ENCODE measurements at places on chromosomes 2 and 18. TPM values are rescaled to one million over a fixed set of nuclear protein-coding genes. Genes with fewer than 3 reads are reported as not detected.

GRCh38 chr2:240465765-240466578 lies 30.5 kb downstream of the GPC1 start:
- DNase-seq: no peak

DNA sequence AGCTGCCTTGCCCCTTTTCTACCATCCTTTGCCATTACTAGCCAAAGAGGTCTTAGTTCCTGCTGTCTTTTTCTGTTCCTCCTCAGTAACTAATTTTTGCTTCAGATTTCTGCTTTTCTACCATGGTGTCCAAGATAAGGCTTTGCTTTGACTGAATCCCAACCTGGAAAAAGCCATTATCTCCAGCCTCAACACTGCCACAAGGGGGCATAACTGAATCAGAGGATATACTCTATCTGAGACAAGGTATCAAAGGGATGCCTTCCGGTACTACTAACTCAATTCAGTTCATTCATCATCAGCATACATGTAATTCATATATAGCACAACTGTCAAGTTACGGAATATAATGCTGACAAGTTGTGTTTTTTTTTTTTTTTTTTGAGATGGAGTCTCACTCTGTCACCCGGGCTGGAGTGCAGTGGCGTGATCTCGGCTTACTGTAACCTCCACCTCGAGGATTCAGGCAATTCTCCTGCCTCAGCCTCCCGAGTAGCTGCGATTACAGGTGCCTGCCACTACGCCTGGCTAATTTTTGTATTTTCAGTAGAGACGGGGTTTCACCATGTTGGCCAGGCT lies 11.4 kb downstream of the OSGEPL1 start:
- peak; percentile 20 for DNase-seq

NIF3L1 gene
- 14.4 TPM for total RNA-seq

DNA sequence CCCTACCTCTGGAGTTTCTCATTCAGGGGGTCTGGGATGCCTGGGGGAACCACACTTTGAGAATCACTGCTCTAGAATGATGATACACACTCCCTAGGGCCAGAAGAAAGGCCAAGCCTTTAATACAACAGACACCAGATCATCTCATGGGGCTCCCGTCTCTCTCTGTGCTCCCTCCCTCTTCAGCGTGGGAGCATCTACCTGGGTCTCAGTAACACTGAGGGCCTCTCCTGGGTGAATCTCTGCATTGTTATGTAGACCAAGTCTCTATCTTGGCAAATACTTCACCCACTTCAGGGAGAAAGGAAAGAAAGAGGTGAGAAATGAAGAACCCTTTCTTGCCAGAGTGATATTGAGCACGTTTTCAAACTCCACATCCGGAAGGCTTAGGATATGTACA lies 146.8 kb upstream of the MSH6 start:
- no peak for DNase-seq

- no peak for DNase-seq
These were observed 41.1 kb downstream of the NHEJ1 start for GRCh38 chr2:219119422-219120043.

CNTNAP5 gene
- total RNA-seq: not detected

HOXD12 gene
- not detected for total RNA-seq

DNA sequence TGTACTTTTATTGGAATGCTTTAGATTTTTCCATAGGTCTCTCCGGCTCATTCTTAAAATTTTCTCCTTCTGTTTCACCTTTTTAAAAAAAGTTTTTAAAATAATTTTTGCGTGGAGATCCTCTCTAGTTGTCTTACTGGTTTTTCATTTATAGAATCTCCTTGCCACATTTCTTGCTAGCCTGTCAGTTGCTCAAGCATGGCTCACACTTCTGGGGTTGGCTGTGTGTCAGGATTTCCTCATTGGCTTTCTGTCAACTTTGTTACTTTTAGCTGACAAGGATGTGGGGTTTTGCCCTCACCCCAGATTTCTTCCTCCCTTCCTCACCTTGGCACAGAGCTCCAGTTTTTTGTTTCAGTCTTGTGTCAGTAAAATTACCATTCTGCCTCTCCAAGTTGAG lies 124.6 kb downstream of the ZNF407 start:
- DNase-seq: peak; percentile 34

LOXHD1 gene
- total RNA-seq: under 0.01 TPM

MC5R gene
- not detected for total RNA-seq

DNA sequence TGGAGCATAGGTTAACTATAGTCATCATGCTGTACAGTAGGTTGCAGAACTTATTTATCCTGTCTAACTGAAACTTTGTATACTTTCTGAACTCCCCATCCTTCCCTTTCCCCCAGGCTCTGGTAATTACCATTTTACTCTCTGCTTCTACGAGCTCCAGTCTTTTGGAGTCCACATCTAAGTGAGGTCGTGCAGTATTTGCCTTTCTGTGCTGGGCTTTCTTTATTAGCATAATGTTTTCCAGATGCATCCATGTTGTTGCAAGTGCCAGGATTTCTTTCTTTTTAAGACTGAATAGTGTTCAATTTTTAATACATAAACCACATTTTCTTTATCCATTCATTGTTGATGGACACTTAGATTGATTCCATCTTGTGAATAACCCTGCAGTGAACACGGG lies 464.1 kb downstream of the TGIF1 start:
- DNase-seq: no peak

TFCP2L1 gene
- total RNA-seq: not detected

DNA sequence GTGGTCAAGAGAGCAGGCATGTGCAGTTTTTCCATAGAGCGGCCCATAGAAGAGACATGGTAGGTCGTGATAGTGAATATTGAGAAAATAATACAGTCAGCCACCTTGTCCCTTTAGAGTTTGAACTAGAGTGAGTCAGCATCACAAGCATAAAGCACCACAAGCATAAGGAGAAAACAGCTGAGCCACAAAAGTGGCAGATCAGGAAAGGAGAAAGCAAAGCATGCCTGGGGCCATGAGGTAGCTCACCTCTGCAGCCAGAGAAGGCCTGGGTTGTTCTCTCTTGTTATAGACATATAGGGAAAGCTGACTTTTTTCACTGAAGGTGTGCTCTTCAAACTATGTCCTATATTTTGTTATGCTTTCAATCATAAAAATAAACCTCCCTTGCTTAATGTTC lies 879.0 kb downstream of the DSC3 start:
- no peak for DNase-seq

DNA sequence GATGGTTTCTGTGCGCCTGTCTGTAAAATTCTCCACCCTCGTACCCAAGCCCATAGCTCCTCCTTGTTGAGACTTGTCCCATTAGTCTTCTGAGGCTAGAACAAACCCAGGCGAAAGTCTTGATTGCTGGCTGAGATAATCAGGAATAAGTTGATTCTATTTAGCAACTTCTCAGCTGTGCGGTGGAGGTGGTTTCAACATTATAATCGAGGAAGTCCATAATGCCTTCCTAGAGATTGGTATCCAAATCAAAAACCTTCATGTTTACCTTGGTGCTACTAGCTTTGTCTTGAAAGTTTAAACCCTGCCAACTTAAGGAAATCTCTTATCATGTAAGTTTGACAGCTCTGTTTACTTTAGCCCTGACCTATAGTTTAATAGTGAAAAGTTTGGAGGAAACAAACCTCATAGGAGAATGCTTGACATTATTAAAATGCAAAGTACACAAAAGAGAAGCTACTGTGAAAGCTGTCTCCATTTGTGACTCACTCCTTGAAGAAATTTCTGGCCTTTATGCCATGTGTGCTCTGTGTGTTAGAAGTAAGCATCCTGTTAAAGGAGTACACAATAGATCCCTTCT lies 36.6 kb upstream of the DSC1 start:
- DNase-seq: no peak

SLC8A1 gene
- total RNA-seq: 0.13 TPM

DNA sequence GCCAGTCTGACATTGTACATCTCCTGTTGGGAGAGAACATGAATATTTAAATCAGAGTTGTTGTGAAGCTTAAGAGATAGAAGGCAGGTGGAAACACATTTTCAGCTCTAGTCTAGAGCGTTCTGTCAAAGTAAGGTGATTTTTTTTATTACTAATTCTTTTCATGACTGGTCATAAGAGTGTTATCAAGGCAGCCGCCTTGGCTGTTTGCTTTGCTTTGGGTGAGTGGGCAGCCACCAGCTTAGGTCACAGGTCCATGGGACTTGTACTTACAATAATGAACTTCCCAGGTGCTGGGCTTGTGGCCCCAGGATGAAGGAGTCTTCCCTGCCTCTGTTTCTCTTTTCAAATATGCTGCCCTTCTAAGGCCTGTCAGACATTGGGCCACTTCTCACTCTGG lies 256.3 kb downstream of the SRBD1 start:
- DNase-seq: no peak

TEX44 gene
- total RNA-seq: not detected

CCL20 gene
- 0.89 TPM for total RNA-seq

- DNase-seq: no peak
These were observed 50.8 kb downstream of the EMILIN2 start for GRCh38 chr18:2897448-2898185.

GRCh38 chr2:18242716-18243115 lies 317.7 kb downstream of the RDH14 start:
- no peak for DNase-seq

DNA sequence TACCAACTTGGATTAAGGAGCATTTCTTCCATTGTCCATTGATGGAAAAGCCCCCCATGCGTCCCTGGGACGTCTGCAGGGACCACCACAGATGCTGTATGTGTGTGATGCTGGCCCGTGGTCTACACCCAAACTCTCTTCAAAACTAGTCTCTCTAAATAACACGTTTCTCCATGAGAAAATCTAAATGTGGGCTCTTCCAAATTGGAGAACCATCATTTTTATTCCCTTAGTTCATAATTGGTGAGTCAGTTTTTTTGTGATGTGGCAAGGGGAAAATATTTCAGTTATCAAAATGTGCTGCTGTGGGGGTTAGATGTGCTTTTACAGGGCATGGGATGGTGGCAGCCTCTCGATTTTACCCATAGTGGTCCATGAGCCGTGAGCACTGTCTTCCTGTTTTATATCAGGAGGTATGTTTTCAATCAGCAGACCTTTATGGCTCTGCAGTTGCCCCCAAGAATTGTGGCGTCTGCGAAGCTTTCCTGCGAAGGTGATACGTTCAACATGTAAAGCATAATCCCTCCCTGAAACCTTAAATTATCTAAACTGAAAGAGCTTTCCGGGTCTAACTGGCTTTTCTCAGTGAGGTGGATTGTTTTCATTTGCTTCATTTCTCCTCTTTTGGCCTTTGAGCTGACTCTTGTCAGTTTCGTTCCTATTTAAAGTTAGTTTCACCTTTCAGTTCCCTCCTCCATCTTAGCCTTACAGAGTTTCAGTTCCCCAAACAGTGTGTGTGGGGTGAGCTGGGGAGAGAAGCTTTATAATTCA lies 78.4 kb downstream of the SETBP1 start:
- no peak for DNase-seq

DNA sequence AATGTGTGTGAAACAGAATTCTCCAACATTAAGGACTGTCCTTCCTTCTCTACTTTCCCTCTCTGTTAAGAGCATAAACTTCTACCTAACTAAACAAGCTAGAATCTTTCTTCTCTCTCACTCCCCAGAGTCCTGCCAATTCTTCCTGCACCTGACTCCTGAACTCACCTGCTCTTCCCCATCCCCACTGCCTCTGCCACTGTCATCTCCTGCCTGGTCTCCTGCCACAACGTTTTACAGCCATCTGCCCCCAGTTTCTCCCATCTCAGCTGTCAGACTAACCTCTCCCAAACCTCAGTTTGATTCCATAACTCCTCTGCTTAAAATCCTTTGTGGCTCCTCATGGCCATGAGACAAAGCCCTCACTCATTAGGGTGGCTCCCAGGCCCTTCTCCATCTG lies 288.3 kb upstream of the FBXO11 start:
- no peak for DNase-seq

DNA sequence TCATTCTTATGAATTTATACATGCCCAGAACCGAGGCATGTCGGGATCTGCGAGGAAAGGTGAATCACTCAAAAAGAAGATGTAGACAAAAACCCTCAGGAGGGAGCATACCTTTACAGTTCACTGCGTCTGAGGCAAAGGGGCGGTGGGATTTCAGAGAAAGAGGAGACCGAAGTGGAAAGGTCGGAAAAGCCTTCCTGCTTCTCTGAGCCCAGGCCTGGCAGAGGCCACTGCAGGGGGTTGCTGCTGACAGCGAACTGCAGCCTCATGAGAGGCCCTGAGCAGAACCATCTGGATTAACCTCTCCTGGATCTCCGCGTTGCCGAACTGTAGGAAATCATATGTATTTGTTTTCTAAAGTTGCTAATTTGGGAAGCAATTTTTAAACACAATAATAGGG lies 713.1 kb upstream of the SOX11 start:
- DNase-seq: no peak

FIGN gene
- under 0.01 TPM for total RNA-seq

DNA sequence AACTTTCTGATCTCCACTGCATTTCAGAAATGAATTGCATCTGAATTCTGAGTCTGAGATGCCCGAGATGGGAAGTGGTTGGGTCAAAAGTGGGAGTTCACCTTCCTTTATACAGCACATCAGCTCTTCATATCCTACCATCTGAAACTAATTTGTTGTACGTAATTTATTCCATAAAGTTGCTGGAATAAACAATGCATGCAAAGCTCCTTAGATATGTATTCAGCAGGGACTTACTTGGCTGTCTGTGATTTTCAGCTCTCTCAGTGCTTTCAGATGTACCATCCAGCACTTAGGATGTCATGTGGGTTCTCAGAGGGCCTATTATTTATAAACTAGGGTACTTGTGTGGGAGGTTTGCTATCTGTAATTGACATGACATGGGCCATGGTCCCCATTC lies 46.9 kb upstream of the EFEMP1 start:
- DNase-seq: no peak

DNA sequence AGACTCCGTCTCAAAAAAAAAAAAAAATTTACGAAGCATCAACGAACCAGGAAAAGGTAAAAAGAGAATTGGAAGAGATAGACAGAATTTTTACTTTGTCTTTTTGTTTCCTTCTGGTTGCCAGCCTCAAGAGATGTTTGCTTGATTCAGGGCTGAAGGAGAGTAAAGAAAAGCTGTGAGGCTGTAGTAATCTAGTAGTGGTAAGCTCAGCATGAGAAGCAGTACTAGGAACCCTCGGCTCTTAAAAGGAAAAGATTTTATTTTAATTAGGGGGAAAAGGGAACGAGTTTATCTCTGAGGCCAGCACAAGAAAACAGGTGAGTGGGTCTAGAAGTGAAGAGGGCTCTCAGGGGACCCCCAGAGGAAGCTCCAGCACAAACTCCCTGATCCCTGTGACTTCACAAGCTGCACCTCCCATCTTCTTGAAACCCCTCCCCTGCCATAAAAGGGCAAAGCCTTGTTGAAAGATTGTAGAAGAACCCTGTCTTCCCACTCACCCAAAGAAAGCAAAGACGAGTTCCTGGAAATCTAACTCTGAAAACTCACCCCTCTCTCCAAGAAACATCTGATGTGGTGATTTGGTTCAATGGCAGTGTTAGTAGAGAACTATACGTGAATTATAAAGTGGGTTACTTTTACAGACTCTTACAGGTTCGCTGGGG lies 8.6 kb downstream of the RBMS1 start:
- no peak for DNase-seq

DNA sequence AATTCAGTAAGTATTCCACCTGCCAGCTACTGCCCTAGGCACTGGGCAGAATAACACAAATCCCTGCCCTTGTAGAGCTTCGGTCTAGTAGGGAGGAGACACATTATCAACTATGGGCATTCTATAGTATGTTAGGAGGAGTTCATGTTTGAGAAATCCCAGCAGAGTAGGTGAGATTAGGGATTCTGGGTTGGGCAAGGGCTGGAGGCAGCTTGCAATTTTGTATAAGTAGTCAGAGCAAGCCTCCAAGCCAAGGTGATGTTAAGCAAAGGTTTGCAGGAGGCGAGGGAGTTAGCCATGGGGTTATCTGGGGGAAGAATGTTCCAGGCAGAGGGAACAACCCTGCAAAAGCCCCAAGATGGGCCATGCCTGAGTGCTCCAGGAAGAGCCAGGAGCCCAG lies 187.9 kb upstream of the HS6ST1 start:
- DNase-seq: no peak

DSG2 gene
- 22.3 TPM for total RNA-seq

GPR39 gene
- not detected for total RNA-seq
